ENCODE measurements at places on chromosomes 5 and 9. TPM values are rescaled to one million over a fixed set of nuclear protein-coding genes. Genes with fewer than 3 reads are reported as not detected.

DIPK1B gene
- total RNA-seq, result 7.5 TPM

DNA sequence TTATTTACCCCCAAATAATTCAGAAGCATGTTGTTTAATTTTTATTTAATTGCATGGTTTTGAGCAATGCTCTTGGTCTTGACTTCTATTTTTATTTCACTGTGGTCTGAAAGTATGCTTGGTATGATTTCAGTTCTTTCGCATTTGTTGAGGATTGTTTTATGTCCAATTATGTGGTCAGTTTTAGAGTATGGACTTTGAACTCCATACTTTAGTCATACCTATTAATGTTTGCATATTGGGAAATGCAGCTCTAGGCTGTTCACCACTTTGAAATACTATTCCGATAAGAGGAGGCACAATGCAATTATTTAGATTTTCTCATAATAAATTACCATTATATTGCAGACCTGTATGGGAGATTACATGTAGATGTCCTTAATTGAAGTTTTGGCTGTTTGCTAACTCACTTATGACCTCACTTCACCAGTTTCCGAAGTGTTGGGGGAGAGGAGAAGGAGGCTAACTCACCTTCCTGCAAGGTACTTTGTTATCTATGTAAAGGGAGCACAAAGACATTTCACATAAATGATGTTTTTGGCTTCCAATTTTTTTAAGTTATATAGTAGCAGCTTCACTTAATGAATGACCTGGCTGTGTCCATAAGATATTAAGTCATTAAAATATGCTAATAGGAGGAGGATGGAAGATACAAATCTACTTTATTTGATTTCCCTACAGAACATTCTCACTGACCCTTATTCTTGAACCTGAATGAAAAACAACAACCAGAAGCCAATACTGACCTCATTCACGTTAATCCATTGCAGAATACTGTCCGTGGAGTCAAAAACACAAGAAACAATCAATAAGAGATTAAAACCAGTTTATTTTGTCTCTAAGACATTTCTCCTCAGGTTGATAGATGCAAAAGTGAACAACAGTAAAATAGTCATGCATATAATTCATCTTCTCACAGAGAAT is 970.3 kb upstream of the ARRDC3 start:
- DNase-seq, result no peak

HAVCR1 gene
- 114 TPM for total RNA-seq

GRIA1 gene
- 0.50 TPM for total RNA-seq

- no peak for DNase-seq
These were observed 143.4 kb upstream of the OTULINL start for GRCh38 chr5:14438195-14438606.

- no peak for DNase-seq
These were observed 73.2 kb downstream of the KIAA1958 start for GRCh38 chr9:112559629-112560413.

- DNase-seq, result no peak
These were observed 16.8 kb downstream of the KLF4 start for GRCh38 chr9:107472581-107473340.

SLCO6A1 gene
- not detected for total RNA-seq

FAM81B gene
- total RNA-seq, result 1.9 TPM

GRCh38 chr9:426264-426663 is 211.6 kb downstream of the DOCK8 start:
- DNase-seq, result no peak

- no peak for DNase-seq
These were observed 29.3 kb downstream of the DAB2 start for GRCh38 chr5:39395521-39395920.

DNA sequence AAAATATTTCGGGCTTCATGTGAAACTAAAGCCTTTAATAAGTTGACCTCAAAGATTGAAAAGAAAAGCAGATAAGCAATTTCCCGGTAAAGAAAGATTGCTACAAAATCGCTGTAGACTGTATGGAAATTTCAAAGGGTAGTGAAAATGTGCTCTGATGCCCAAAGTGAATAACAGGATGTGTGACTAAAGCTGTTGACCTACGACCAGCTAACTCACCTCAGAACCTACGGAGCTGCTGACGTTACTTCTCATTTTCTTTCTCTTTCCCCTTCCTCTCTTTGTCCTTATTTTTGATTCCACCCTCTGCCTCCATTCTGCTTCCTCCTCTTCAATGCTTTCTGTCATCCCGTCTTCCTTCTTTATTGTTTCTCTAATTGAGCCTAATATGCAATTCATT is 103.2 kb downstream of the PDE4D start:
- no peak for DNase-seq

GRCh38 chr5:1127959-1128785 is 16.3 kb upstream of the SLC12A7 start:
- DNase-seq, result peak; percentile 65

GRCh38 chr5:120314191-120314590 is 149.9 kb upstream of the PRR16 start:
- no peak for DNase-seq

IGFBPL1 gene
- total RNA-seq, result 0.22 TPM

- DNase-seq, result peak; percentile 97
These were observed 24.4 kb upstream of the GRPEL2 start for GRCh38 chr5:149320791-149321330.
